Naive thymus-derived CD8-positive, alpha-beta T cell (primary cell): ENCODE measurements at places on chromosomes 3 and 15.

DNA sequence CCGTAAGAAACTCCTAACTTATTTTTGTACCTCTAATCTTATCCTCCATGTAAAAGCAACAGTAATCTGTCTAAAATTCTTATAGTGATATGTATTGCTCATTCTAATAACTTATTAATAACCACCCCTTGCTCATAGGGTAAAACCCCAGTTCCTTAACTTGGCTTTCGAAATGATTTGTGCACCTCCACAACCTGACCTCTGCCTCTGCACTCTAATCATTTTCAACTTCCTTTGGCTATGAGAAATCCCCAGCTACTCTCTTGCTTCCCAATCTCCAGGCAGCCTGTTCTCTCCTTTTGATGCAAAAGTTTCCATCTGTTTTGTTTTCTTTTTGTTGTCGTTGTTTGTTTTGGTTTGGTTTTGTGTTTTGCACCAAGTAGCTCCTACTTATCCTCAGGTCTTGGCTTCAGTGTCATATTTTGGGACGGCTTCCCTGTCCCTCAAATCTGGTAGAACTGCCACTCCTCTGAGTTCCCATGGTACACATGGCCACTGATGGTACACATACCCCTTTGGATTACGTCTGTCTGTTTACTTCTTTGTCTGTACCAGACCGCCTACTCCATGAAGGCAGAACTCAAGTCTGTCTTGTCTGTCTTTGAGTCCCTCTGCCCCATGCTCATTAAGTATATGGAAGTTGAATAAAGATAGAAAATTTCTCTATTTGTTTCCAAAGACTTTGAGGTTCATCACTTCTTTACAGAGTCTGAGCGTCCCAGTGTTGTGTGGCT is 105.6 kb upstream of the TGFBR2 start:
- DNase-seq = no peak

- DNase-seq = no peak
These were observed 39.9 kb upstream of the KLHL25 start for GRCh38 chr15:85834651-85835050.

DNA sequence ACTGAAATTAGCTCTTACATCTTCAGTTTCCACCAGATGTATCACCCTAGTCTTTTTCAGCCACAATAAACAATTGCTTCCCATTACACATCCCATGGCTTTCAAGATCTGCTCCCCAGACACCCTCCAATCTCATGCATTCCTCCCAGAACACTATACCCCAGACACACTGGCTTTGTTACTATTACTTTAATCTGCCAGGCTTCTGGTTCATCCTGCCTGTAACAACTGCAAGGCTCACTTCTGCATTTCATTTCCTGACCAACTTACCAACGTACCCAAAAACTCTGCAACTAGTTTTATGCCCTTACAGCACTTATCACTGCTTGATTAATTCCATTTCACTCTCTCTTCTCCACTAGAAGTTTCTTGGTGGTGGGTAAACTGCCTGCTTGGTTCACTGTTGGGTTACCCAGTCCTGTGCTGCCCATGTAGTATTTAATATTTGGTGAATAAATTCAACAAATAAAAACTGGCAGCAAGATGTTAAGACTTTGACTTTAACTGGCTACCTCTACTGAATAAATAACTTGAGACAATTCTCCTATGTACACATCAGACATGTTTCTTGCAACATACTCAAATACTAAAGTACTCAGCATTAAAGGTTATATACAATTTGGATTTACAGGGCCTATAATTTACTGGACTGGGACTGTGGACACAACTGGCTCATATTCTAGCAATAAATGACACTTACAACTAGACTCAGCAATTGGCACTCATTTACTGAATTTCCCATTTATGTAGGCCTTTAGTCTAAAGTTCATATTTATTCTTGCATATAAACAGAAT is 2.7 kb downstream of the RPL22L1 start:
- no peak for DNase-seq

DNA sequence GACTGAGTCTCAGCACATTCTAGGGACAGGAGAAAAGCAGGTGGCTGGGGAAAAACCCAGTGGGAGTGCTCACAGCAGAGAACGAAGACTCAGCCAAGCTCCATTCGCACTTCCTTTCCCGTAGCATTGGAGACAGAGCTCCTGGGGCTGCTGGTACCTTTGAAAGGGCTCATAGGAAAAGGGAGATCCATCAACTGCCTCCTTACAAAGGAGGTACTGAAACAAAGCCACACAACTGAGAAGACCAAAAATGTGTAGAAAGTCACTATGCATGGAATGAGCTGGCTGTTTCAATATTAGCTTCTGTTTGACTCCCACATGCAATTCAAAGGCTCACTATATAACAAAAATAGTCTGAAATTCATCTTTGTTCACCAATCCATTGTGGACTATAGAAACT is 16.9 kb downstream of the STIMATE start:
- DNase-seq = no peak

DNA sequence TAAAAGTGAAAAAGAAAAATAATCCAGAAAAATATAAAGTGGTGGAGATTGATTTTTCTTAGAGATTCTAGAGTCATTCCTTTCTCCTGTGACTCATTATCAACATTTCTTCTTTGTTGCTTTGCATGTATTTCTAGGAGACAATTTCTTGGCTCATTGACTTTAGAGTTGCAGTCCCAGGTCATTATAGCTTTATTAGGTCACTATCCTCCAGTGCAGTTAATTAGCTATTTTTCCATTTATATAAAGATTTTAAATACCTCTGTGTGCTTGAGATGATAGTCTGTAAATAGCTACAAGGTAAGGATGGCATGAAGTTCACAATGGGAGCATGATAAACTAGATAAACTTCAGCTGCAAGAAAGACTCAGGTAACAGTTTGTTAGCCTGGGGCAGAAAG is at the start of gene OR4F15:
Gene OR4F15 (plus strand): TSS at position 301 of the 400 bp plus-strand sequence. CDS start 5,985 bp downstream, outside the sequence.
- DNase-seq = no peak

GRCh38 chr3:58144478-58145325 is 66.1 kb downstream of the DNASE1L3 start:
- DNase-seq = no peak

- no peak for DNase-seq
These were observed 49.0 kb downstream of the DZIP1L start for GRCh38 chr3:138066383-138066782.

- no peak for DNase-seq
These were observed 147.8 kb upstream of the MCTP2 start for GRCh38 chr15:94083467-94084052.

- DNase-seq = no peak
These were observed 81.3 kb upstream of the ZBED2 start for GRCh38 chr3:111676211-111677006.

DNA sequence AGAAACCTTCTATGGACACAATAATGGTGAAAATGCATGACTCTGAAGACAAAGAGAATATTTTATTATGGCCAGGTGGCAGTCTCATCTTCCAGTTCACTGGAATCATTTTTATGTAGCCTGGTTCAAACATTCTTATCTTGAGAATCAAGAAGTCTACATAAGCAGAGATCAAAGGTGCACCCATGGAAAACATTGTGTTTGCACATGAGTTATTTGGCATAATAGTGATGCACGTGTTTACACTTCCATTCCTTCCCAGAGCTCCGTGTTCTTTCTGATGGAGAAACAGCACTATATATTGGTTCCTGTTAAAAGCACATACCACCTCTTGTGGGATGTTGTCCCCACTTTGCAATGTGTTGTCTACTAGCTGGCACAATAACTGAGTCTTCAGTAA is 572.2 kb downstream of the GRM7 start:
- no peak for DNase-seq

GRCh38 chr3:10547841-10548783 is 42.7 kb upstream of the ATP2B2 start:
- DNase-seq = no peak

- DNase-seq = no peak
These were observed 166.0 kb upstream of the EIF1B start for GRCh38 chr3:40143283-40144090.

- no peak for DNase-seq
These were observed 6.0 kb upstream of the ALPK3 start for GRCh38 chr15:84811151-84811550.

GRCh38 chr3:193737191-193737751 is 144.3 kb downstream of the OPA1 start:
- DNase-seq = no peak

DNA sequence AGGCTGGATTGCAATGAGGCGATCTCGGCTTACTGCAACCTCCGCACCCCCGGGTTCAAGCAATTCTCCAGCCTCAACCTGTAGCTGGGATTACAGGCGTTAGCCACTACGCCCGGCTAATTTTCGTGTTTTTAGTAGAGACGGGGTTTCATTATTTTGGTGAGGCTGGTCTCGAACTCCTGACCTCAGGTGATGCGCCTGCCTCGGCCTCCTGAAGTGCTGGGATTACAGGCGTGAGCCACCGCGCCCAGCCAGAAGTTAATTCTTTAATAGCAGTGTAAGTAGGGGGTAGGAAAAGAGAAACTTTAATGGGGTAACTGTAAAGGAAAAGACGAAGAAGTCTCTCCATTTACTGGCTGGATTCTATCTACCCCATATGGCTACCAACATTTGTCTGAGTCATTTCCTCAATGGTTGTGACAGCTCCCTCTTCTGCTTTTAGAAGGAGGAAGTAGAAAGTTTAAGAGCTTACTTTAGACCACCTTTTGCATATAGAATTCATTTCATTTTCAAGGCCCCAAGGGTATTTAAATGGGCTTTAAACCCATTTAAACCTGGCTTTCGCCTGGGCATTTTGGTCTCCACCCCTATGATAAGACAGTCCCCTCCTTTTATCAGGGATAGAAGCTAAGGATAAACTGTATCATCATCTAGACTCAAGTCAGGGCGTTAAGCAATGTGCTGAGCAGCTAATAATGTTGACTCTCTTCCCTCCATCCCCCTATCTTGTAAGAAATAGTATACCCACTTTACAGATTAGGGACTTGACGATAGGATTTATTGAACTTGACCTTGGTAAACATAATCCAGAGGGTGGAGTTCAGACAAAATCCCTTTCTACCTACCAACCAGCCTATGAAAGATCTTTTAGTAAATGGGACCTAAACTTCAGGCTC is 1.1 kb upstream of the CDV3 start:
- no peak for DNase-seq

- DNase-seq = no peak
These were observed 15.6 kb upstream of the KY start for GRCh38 chr3:134666466-134666865.

- no peak for DNase-seq
These were observed 106.3 kb upstream of the ANKRD28 start for GRCh38 chr3:15903759-15904720.

GRCh38 chr3:32336113-32336498 is 55.5 kb upstream of the CMTM7 start:
- DNase-seq = no peak

GRCh38 chr3:129432036-129432435 is 3.6 kb upstream of the EFCAB12 start:
- DNase-seq = no peak

DNA sequence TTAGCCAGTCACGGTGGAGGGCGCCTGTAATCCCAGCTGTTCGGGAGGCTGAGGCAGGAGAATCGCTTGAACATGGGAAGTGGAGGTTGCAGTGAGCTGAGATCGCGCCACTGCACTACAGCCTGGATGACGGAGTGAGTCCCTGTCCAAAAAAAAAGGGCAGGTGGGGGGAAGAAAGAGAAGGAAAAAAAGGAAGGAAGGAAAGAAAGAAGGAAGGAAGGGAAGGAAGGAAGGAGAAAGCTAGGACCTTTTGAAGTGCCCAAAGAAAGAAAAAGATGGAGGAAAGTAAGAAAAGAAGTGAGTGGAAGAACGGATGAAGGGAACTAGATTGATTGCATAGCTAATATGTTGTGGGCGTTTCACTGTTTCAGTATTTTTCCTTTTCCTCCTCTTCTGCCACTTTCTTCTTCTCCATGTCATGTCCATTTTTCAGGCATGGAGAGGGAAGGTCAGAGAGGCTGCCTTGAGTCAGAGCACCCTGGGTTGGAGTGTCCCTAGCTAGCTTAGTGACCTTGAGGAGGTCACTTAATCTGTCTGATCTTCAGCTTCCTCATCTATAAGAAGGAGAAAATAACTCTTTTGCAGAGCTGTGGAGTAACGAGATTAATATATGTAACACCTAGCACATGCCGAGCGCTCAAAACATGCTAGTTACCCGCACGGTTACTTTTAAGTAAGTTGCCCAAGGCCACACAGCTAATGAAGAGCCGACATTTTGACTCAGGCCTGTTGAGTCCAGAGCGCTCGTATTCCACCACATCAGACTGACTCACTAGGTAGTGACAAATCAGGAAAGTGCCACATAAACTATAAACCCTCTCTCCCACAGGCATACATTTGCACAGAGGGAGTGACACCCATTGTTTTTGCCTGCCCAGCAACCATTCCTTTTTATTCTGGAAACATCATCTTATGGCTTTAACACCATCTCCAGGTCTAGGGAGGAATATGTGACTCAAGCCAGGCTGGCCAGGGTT is 42.2 kb downstream of the BHLHE40 start:
- DNase-seq = no peak

DNA sequence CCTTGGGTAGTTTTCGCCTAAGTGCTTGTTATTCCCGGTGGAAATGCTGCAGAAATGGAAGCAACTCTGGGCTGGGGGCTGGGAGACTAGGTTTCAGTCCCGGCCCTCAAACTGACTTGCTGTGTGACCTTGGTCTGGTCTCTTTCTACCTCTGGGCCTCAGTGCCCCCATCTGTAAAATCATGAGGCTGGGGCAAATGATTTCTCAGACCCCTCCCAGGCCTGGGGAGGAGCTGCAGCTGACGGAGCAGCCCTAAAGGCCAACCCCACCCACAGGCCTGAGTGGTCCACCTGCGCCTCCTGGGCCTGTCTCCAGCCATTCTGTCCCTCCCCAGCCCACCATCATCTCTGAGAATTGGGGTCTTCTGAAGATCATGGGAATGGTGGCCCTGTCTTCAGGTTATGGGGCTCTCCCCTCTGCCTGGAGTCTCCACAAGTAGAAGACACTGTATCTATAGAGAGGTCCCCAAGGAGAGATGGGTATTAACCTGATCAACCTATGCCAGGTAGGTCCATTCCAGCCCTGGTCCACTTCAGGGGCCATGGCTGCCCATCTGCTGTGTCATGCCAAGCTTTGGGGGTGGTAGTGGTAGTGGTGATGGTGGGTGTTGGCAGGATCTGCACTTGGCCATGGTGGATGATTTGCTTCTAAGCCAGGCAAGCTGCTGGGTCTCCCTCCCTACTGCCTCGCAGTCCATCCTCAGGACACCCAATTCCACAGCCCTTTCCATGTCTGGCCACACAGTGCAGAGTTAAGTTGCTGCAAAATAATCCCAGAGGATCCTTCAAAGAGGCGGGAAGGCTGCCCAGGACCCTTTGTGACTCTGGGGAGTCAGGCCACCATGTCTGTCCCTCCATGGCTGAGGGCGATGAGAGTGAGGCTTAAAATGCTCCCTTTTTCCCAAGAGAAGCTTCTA is 46.0 kb downstream of the ITGA11 start:
- no peak for DNase-seq

- no peak for DNase-seq
These were observed 69.2 kb upstream of the GOLGA8B start for GRCh38 chr15:34652726-34653033.

- no peak for DNase-seq
These were observed 12.4 kb downstream of the BMF start for GRCh38 chr15:40096094-40096891.

- no peak for DNase-seq
These were observed 597 bp upstream of the GBE1 start for GRCh38 chr3:81761904-81762580.
